ENCODE measurements at places on chromosomes 7 and 10.

DNA sequence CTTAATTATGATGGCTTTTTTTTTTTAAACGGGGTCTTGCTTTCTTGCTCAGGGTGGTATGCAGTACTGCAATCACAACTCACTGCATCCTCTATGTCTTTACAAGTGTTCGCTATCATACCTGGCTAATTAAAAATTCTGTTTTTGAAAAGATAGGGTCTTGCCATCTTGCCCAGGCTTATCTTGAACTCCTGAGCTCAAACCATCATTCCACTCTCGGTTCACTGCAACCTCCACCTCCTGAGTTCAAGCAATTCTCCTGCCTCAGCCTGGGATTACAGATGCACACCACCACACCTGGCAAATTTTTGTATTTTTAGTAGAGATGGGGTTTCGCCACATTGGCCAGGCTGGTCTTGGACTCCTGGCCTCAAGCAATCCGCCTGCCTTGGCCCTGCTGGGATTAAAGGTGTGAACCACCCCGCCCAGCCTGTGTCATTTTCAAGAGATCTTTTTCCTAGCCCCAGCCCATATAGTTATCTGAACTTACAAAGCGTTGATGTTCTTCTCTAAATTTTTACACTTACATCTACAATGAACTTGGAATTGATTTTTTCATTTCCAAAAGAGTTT is 6.0 kb downstream of the HNRNPF start:
- DNase-seq = no peak

GRCh38 chr10:45063591-45064231 is 63.0 kb downstream of the ZNF22 start:
- DNase-seq = no peak

DNA sequence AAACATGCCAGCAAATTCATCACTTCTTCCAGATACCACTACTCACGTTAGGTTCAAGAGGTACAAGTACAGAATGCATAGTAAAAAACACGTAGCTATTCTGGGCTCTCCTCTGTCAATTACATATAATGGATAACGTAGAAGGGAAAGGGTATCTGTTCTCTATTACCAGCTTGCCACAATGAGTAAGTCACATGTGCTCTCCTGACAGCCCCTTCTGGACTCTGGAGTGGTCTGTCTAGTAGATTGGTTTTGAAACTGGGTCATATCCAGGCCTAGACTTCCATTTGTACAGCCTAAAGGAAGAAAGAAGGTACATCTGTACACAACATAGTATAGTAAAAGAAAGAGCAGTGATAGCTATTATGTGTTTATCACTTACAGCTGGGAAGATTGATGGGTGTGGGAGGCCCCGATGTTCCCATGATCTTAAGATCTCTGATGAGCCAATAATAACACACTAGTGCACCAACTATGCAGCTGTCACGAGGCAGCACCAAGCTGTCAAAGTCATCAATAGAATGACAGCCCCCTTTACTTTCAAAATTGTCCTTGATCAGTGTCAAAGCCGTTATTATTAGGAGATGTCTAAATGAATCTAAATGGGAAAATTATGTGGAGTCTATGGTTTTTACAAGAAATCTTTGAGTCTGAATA is 161.9 kb upstream of the AGK start:
- DNase-seq = no peak

DNA sequence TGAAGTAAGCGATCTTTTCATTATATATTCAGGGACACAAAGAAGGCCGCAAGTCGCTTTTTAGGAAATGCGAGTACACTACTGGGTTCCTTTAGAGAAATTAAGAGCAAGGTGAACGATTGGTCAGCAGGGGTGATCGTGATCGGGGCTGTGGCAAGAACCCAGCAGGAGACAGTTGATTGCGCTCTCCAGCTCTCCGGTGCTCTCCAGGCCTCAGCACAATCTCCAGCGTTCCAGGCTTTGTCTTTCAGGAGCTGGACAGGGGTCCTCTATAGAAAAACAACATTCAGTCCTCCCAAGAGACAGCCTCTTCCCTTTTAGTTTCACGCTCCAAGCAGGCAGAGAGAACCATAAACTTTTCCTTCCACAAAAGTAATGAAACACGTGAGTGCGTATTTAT is 170.5 kb upstream of the KLF6 start:
- no peak for DNase-seq

- no peak for DNase-seq
Measured at GRCh38 chr10:35369049-35369611, 32.8 kb downstream of the CCNY start.

DNA sequence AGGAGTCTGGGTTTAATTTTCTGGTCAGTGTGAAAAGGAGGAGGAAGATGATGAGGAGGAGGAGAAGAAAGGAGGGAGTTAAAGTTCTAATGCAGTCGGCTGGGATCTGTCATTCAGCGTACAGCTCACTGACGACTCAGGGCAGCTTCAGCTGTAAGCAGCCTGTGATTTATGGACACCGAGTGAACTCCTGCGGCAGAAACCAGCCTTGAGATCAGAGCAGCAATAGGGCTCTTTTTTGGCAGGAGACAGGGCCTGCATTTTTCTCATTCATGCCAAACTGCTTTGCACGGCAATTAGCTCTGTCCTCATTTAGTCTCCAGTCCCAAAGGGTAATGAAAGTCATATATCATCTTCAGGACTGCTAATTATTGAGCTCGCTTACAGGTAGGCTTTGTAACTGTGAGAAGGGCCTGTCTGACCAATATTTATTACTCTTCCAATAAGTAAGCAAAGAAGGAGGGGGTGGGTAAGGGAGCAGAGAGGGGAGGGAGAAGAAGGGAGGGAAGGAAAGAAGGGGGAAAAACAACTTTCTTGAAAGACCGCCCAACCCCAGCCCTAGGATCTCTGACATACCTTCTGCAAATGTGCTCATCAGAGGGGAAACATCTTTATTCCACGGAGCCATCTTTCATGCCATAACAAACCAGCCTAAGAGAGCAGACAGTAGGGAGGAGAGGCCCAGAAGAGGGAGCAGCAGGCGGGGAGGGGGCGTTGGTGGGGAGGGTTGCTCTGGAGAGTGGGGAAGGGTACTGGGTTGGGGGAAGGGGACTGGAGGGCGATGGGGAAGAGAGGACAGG is 48.1 kb upstream of the COMTD1 start:
- DNase-seq = peak; percentile 74

DNA sequence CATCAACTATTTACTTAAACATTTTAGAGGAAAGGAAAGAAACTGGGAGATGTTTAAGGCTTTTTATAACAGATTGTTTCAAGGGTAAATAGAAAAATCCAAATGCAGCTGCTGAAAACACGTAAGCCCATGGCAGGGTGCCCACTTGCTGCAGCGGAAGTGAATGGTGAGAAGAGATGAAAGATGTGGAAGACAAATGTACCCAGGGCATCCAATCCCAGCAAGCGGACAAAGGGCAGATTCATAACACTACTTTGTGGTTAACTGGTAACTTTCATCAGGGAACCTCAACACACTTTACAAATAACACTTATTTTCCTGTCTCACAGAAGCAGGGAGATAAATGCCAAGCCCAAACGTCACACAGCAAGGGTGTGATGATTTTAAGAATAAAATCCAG is 358.4 kb downstream of the KCNMA1 start:
- DNase-seq = no peak

- no peak for DNase-seq
Measured at GRCh38 chr10:70934701-70935100, 46.3 kb upstream of the PCBD1 start.

GRCh38 chr7:106542550-106543220 is 118.3 kb downstream of the CCDC71L start:
- DNase-seq = peak; percentile 72

DNA sequence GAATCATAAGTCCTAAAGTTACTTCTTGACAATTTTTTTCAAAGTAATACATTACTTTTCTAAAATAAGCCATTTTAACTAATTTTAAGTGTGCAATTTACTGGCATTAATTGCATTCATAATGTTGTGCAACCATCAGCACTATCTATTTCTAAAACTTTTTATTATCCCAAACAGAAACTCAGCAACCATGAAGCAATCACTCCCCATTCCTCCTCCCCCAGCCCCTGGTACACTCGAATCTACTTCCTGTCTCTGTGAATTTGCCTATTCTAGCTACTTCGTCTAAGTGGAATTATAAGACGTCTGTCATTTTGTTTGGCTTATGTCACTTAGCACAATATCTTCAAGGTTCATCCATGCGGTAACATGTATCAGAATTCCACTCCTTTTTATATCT is 84.9 kb downstream of the MKX start:
- no peak for DNase-seq

DNA sequence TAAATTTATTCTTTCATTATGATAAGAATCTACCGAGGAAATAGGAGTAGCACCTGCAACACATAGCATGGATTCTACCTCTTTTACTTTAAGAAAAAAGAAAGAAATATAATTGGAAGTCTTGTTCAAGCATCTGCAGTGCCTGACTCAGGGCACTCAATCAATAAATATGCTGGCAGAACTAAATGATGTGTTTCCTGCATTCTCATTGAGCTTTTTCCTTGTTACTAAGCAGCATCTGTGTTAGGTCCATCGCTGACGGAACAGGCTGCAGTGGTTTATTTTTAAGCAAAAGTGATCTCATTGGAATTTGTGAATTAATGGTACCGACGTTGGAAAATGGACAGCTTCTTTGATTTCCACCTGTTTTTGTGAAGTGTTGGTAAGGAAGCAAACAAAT is 417.5 kb downstream of the DPP6 start:
- DNase-seq = no peak

GRCh38 chr7:45575501-45576248 is 1.5 kb downstream of the ADCY1 start:
- DNase-seq = no peak

- no peak for DNase-seq
Measured at GRCh38 chr10:108523016-108523800, 1358.7 kb upstream of the SORCS1 start.

- peak; percentile 46 for DNase-seq
Measured at GRCh38 chr10:90930971-90931871, 10.3 kb upstream of the ANKRD1 start.

GRCh38 chr7:47088329-47089067 is 493.4 kb downstream of the TNS3 start:
- DNase-seq = peak; percentile 76

DNA sequence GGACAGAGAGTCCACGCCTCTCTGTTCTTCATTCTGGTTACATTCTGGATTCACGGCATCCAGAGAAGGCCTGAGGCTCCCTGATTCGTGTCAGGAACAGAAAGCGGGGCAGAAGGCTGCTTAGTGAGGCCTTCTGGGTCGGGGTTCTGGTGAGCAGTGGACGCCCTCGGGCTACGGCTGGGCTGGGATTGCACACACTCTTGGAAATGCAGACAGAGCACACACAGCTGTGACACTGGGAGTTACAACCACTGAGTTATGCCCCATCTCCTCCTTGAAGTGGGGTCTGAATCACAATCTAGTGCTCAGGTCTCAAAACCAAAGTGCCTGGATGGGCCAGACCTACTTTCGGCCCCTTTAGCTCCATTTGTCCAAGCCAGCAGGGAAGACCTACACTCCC is 156.9 kb upstream of the GDF10 start:
- DNase-seq = no peak

DNA sequence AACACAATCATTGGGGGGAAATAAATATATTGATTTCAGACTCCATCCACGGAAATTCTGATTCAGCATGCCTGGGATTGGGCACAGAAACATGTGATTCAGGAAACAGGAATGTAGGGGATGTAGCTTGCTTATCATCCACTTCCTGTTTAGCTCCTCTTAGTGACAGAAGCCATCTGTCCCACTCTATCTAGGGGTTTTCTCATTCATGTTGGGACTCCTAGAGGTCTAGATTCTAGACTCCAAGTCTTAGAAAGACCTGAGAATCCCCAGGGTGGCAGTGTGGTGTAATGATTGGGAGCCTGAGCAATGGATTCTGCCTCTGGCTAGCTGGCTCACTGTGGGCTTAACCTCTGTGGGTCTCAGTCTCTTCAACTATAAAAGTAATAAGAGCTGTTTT is 67.9 kb downstream of the CDK1 start:
- peak; percentile 46 for DNase-seq

DNA sequence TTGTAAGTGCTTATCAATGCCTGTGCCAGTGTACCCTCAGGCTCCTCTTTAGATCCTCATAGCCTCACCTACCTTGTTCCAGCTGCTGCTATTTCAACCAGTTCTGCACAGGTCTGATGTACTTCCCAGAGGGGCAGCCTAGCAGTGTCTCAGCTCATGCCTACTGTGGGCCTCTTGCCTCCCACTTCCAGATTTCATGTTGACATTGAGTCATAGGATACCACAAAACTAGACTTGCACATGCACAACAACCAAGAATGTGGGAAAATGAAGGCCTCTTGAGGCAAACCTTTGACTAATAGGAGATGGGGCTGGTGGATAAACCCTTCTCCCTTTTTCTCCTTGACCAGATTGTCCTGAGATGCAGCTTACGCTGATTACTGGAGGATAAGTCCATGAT is 31.0 kb downstream of the PON3 start:
- DNase-seq = no peak

GRCh38 chr7:20783125-20783699 is 3.5 kb downstream of the SP8 start:
- DNase-seq = no peak

Measured in AG08396 (cell line).